ENCODE measurements at places on chromosomes 3 and 15. TPM values are rescaled to one million over a fixed set of nuclear protein-coding genes. Genes with fewer than 3 reads are reported as not detected.
A peak's percentile ranks its signal among the peaks of the same experiment; 100 is the strongest.

DNA sequence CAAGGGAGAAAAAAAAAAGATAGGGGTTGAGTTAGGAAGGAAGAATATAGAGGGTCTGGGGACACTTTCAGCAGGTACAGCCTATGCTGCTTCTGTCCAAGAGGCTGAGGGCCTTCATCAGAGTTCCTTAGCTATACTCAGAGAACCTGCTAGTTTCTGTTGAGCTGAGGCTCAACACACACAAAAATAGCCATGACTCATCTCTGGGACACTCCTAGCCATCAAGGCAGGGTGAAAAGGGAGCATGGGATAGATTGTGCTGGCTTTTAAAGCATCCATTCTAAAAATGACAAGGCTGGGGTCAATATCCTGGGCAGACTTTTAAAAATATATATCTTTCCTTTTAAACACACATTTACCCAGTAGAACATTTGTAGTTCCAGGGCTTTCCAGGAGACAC lies 2.8 kb upstream of the RTP2 start:
- DNase-seq = no peak

GRCh38 chr15:40115670-40116093 lies 7.0 kb upstream of the BMF start:
- DNase-seq = peak; percentile 71

- DNase-seq = no peak
Observed at GRCh38 chr15:73442421-73442820, 543 bp upstream of the REC114 start.

DNA sequence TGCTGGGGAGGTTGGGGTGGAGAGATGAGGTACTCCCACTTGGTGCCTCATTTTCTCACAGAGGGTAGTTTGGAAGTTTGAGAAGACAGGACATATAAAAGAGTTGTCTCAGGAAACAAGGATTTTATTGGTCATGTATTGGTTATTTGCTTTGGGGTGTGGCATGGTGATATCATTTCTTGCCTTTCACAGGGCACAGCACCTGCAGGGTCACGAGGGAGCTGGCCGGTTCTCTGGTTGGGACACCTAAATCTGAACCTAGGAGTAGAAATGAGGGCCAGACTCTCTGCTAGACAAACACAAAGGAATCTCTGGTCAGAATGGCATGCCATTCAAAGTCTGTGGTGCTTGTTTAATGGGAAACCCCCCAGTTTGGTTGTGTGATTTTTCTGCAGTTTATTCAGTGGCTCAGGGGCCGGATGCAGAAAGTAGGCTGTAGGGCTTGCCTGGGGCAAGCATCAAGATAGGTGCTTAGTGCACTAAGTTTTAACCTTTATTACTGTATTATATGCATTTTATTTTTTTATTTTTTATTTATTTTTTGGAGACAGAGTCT lies 237.7 kb upstream of the EIF1B start:
- no peak for DNase-seq

TRPM1 gene
- total RNA-seq = not detected

ZNF774 gene
- total RNA-seq = 4.9 TPM

- DNase-seq = no peak
Observed at GRCh38 chr3:107446706-107447105, 69.5 kb downstream of the CCDC54 start.

DNA sequence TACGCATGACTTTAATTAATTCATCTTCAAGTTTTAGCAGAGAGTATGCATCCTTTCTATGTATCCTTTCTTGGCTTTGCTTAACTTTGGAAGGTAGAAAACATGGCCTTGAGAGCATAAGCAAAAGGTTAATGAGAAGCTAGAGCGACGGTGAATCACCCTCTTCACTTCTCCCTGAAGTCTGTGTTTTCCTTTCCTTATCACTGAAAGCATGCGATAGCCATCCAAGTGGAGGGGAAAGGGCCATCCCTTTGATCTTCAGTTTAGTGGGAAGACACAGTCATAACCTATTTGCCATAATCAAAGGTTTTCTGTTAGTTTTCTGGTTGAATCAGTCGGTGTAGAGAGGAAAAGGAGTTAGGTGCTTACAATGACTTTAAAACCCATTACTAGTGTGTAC lies 354.0 kb upstream of the ROBO2 start:
- peak; percentile 17 for DNase-seq

GRCh38 chr3:12180218-12180617 lies 21.5 kb upstream of the TIMP4 start:
- DNase-seq = peak; percentile 84

- DNase-seq = no peak
Observed at GRCh38 chr3:163462446-163462845, 1615.8 kb downstream of the SI start.

- DNase-seq = peak; percentile 40
Observed at GRCh38 chr3:103056542-103056941, 621.7 kb downstream of the ZPLD1 start.

GRCh38 chr15:39613271-39613670 lies 32.4 kb downstream of the THBS1 start:
- no peak for DNase-seq

DNA sequence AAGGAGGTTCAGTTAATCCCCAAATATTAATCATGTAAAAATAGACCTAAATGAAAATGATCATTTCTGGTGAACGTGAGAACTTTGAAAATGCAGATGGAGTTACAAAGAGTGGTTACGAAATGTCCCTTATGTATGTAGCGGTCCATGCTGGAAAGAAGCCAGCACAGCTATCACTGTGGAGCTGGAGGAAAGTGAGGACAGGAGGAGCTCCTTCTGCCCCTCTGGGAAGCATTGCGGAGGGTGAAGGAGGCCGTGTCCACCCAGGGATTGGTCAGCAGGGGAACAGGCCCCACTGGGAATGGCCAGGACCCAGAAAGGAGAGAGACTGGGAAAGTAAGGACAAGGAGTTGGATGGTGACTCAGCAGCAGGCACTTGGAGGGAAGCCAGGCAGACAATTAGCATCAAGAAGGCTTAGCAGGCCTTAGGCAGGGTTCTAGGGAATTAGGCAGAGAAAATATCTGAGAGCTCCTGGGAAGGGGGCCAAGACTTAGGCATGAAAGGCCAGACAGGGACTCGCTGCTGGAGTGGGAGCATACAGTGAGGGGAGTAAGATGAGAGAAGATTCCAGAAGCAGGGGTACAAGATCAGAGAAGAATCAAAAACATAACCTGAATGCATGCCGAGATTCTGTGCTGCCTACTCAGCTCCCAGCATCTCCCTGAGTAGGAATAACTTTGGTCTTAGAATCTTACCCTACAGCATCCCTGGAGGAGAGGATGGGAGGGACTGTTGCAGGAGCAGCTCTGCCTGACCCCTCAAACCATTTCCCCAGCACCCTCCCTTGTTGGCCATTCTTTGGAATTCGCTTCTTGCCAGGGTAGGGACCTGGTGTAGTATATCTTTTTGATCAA lies 171.0 kb upstream of the UMPS start:
- DNase-seq = peak; percentile 94

GRCh38 chr3:23052620-23053019 lies 150.5 kb upstream of the UBE2E2 start:
- no peak for DNase-seq

GRCh38 chr3:30667280-30667651 lies 60.9 kb downstream of the TGFBR2 start:
- no peak for DNase-seq

GRCh38 chr3:45870099-45870498 lies 16.2 kb upstream of the CCR9 start:
- DNase-seq = peak; percentile 58

KNG1 gene
- total RNA-seq = not detected

GRCh38 chr3:108004647-108005046 lies 86.2 kb downstream of the CD47 start:
- peak; percentile 50 for DNase-seq

CFAP91 gene
- 3.7 TPM for total RNA-seq

MEIS2 gene
- total RNA-seq = 60.4 TPM

GRCh38 chr15:75597667-75598341 lies 18.7 kb upstream of the PTPN9 start:
- peak; percentile 47 for DNase-seq

FGD5 gene
- total RNA-seq = 8.1 TPM

GRCh38 chr3:42010530-42010929 lies 48.6 kb upstream of the ULK4 start:
- DNase-seq = no peak

GRCh38 chr3:29353807-29354206 lies 72.9 kb downstream of the RBMS3 start:
- DNase-seq = no peak

HTR3C gene
- not detected for total RNA-seq

DNA sequence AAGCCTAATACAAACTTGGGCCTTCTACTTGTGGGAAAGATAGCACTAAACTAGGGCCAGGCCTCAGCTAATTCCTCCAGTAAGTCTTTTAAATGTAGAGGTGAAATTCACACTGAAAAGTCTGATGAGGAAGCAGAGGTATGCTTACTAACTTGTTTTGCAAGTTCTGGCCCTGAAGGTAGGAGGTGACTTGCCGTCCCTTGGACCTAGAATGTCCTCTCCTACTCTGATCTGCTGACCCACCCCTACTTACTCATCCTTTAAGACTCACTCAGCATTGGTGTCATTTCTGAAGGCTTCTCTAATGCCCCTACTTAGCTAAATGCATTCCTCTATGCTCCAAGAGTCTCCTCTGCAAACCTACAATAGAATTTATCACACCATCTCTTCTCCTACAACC lies 19.4 kb downstream of the RIOX2 start:
- DNase-seq = no peak

A4GNT gene
- total RNA-seq = 19.8 TPM

GRCh38 chr3:48962939-48963338 lies 27.1 kb upstream of the P4HTM start:
- DNase-seq = no peak

GRAMD2A gene
- total RNA-seq = 0.29 TPM

TIPIN gene
- 2.3 TPM for total RNA-seq

DNA sequence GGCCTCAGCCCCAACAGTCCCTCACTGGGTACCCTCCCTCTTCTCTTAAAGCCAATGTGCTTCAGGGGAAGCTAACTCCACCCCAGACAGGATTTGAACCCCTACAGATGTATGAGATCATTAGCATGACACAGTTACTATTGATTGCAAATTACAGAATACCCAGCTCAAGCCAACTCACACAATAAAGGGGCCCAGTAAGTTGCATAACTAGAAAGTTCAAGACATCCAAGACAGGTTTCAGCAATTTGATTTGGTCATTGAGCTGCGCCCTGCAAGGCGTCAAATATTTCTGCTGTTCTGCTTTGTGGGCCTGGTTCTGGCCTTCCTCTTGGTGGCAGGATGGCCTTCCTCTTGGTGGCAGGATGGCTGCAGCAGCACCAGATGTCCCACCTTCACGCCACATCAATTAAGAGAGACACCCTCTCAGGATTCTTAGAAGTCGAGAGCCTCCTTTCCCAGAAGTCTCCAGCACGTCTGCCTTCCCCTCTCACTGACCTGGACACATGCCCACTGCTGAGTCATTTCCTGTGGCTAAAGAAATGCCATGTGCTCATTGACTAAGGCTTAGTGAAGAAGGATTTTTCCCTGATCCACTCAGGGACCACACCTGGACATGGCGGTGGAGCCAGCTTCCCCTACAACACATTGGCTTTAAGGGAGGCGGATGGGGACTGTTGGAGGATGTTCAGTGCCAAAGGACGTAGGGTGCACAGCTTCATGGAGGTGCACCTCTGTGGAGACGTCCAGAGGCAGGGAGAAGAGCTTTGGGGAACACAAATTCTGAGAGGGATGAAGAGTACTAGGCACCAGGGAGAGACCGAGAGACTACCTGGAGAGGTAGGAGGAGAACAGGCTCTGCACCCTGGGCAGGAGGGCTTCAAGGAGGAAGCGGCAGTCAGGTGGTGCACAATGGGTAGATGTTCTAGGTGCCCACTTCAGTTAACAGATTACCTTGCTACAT lies 49.1 kb downstream of the DNASE1L3 start:
- DNase-seq = peak; percentile 73

DNA sequence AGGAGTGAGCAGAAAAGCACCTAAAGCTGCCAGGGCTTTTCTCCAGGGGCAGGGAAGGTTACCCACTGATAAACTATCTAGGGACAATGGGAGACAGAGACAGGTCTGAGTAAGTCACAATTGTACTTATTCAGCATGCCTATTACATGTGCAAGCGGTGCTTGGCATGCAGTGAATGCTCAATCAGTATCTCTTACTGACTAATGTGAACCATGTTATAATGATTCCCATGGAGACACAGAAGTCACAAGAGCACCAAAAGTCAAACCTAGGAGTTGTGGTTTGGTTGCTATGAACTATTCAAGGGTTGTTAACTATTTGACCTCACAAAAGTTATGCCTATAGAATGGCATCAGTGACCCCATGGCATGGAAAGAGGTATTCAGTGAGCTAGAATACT lies 50.0 kb upstream of the RASGRP1 start:
- DNase-seq = no peak

- peak; percentile 71 for DNase-seq
Observed at GRCh38 chr3:193928354-193929209, 207.4 kb upstream of the HES1 start.

GRCh38 chr15:98070137-98070536 lies 109.6 kb downstream of the ARRDC4 start:
- DNase-seq = no peak
